ENCODE measurements at places on chromosomes 16 and 17.

GRCh38 chr16:72991211-72991610 lies 56.7 kb downstream of the ZFHX3 start:
- DNase-seq, result no peak

DNA sequence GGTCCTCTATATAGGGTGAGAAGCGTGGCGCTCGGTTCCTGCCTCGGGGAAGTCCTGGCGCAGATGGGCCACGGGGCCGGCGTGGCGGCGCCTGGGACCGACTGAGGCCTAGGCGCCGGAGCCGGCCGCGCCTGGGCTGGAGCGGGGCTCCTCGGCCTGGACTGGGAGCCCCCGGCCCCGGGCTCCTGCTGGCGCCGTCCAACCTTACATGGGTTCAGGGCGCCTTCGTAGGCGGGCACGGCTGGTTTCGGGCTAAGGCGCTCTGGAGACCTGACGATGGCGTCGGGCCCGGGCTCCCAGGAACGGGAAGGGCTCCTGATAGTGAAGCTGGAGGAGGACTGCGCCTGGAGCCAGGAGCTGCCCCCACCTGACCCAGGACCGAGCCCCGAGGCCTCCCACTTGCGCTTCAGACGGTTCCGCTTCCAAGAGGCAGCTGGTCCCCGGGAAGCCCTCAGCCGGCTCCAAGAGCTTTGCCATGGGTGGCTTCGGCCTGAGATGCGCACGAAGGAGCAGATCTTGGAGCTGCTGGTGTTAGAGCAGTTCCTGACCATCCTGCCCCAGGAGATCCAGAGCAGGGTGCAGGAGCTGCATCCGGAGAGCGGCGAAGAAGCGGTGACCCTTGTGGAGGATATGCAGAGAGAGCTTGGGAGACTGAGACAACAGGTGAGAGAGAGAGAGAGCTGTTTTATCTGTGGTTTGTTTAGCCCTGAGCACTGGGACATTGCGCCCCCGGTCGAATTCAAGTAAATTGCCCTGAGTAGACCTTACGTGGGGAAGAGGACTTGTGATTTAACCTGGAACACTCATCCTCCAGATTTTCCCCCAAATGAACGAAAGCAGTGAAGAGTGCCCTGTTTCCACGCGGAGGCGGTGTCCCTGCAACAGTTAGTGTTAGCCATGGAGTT lies 504 bp downstream of the ZNF263 start:
- no peak for DNase-seq

DNA sequence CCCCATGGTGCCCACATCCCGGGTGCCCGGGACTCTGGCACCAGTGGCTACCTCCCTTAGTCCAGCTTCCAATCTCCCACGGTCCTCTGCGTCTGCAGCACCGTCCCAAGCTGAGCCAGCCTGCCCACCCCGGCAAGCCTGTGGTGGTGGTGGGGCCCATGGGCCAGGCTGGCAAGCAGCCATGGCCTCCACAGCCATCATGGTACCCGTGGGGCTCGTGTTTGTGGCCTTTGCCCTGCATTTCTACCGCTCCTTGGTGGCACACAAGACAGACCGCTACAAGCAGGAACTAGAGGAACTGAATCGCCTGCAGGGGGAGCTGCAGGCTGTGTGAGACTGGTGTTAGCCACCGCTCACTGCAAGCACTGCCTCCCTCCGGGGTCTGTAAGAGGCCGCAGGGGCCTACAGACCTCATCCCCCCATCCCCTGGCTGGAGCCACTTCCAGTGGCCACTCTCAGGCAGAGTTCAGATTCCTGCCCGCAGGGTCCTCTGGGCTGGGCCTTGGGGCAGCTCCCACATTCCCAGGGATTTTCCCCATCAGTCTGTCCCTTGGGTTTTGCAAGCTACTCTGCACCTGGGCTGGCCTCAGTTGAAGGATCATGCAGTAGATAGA lies 3.9 kb upstream of the SETD1A start:
- peak; percentile 64 for DNase-seq

DNA sequence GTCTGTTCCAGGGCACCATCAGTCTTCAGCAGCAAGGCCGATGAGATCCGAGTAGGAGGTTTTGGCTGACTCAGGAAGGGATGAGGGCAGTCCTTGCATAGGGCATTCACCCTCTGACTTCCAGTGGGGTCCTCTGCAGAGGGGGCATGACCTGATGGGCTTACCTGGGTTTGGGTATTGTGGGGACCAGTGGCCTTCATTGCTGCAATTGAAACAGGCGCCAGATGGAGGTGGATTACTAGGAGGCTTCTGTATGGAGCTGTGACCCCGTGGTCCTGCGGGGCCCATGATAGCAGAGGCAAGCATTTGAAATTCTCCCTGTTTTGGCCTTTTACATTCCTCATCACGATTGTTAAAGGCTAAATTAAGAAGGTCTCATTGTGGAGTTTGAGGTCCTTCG lies 2448.7 kb downstream of the TP53TG3F start:
- DNase-seq, result no peak

DNA sequence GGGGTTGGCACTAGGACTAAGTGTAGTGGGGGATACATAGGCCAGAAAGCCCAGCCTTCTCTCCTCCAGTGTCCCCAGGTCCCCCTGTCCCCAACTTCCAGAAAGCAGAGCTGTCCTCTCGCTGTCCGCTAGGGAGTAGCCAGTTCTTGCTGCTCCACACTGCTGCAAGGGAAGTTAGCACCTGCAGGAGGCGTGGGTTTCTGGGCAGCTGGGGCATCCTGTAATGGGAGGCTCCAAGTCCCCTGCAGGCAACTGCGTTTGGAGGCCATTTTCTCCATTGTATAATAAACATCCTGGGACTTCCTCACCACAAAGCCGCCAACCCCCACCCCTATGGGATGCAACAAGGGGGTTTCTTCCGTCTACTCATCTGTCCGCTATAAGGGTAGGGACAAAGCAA lies 1.7 kb downstream of the RPRML start:
- no peak for DNase-seq

- DNase-seq, result no peak
Measured at GRCh38 chr16:21645261-21645721, 7.1 kb downstream of the IGSF6 start.

GRCh38 chr17:49976163-49976827 lies 7.3 kb downstream of the DLX4 start:
- DNase-seq, result no peak

DNA sequence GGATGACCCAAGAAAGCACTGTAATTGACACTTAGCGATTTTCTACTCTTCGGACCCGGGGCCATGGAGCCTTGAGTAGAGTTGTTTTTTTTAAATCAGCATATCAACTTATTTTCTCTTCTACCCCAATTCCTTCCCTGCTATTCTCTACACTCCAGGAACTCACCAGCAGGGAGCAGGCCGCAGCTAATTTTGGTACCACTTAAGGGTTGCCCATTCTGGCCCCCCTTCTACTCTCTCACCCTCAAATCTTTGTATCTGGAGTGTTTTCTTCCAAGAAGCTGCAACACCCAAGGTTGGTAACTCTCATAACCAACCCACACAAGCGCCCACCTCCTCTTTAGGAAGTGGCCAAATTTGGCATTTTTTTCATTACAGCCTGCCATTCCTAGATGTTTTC lies 5.5 kb upstream of the ERAL1 start:
- no peak for DNase-seq

DNA sequence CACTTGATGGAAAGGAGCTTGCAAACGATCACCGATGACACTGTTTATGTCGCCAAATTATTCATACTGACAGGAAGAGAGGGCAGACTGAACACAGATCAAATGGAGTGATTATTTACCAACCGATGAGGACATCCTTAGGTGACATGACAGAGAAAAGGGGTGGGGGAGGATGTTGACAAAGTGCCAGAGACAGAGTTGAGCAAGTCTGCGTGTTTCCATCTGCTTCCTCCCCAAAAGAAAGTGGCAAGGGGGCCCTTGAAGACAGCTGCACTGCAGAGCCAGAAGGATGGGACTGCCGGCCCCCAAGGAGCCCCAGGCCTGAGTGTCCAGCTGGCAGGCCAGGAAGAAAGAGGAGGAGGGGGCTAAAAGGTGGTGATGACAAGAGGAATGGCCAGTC lies 191.0 kb upstream of the RPL38 start:
- DNase-seq, result no peak

- no peak for DNase-seq
Measured at GRCh38 chr17:9144502-9145249, 123.4 kb downstream of the NTN1 start.

GRCh38 chr17:79874329-79874981 lies 35.2 kb upstream of the CBX4 start:
- no peak for DNase-seq

GRCh38 chr17:43146649-43147048 lies 21.5 kb upstream of the BRCA1 start:
- no peak for DNase-seq

DNA sequence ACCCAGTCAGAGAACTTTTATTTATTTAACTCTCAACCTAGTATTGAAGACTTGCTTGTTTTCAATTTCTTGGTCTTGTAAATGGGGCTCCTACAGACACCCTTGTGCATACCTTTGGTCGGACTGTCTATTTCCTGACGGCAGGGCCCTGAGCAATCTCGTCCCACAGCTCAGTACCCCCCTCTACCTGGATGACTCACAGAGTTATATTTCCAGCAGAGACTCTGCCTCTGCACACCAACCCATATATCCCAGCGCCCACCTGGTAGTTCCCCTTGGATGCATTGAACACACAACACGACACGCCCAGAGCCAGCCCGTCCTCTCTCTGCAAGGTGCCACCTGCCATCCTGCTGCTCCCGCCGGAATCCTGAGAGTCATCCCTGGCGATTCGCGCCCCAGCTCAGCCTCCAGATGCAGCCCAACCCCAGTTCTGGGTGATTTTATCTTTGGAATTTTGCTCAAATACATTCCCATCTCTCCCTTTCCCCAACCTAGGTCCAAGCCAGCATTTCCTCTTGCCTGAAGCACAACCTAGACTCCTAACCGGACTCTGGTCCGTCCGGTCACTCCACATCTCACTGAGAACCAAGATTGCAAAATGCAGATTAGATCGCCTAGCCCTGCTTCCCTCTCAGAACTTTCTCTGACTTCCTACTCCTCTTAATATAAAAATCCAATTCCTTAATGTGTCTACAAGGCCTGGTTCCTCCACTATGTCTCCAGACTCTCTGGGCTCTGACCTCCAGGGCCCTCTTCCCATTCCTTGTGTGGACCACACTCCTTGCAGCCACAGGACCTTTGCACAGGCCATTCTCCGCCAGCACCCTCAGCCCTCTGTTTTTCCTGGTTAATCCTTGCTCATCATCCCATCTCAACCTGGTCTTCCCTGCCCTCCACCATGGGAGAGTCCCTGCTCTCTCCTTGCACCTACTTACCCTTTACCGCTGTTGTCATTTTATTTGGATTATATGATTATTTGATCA lies 129.2 kb downstream of the SEC14L1 start:
- DNase-seq, result no peak

DNA sequence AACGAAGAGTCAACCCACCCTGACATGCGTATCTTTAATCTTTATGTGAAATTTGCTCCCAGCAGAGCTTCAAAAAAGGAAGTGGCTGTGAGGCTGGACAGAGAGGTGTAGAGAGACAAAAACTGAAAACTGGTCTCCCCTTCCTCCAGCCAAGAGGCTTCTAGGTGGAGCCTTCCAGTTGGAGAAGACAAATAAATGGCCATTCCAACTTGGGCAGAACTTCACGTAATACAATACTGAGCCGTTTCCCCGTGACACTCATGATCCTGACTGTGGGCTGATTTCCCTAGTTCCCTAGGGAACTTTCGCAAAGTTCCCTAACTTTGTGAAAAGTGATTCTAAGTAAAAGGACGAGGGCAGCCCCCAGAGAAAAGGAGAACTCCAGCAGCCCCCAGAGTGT lies 78.8 kb downstream of the ZFHX3 start:
- DNase-seq, result no peak

GRCh38 chr16:89749637-89750036 lies 28.3 kb downstream of the ZNF276 start:
- DNase-seq, result no peak

GRCh38 chr16:67661886-67662652 lies 1.3 kb downstream of the PARD6A start:
- no peak for DNase-seq

All from stimulated activated CD4-positive, alpha-beta T cell treated with anti-CD3 and anti-CD28 coated beads, Interleukin-2, amount 100 ng/mL, for 24 hours (primary cell).